Hippocampal formation (tissue), 2 donors: ENCODE measurements at places on chromosomes 2 and 18.
A peak's percentile ranks its signal among the peaks of the same experiment; 100 is the strongest.

- no peak for DNase-seq
These were observed 54.5 kb downstream of the MEIS1 start for GRCh38 chr2:66489436-66489835.

DNA sequence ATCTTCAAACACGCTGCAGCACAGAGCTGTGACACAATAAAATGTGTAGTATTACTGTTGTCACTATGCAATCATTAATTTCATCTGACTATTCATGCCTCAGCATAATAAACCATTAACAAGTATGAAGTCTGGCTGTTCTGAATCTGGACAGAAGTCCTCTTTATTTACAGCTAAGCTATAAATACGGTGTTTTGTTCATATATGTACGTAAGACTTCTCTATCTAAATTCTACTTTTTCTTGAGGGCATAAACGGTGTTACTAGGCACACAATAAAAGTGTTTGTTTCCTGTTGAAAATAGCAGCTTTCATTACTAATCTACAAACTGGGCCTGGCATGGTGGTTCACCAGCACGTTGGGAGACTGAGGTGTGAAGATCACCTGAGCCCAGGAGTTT is 443.8 kb downstream of the NCKAP5 start:
- DNase-seq: no peak

DNA sequence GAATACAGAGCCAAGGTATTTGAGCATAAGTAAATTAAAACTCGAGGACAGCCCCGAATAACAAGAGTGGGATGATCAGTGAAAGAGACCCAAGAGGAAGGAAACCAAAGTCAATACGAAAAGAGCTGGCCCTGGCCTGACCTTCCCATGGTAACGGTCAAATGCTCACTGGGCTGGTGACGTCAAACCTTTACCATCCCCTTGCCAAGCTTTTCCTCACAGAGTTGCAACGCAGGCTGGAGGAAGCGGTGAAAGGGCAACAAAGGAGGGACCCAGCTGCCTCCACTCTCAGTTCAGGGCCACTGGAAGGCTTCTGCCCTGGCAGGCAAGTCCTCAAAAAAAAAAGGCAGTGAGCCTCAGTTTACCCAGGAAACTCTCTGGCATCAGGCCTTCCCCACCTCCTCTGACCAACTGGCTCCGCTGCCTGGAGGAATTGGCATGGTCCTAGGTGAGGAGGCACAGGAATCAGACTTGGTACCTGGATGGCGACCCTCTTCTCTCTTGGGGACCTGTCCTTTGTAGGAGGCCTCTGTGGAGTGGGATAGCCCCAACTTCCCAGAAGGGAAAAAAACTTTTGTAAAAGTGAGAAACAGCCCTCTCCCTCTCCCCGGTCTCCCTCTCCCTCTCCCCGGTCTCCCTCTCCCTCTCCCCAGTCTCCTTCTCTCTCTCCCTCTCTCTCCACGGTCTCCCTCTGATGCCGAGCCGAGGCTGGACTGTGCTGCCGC is 212.4 kb downstream of the ANAPC1 start:
- DNase-seq: no peak

DNA sequence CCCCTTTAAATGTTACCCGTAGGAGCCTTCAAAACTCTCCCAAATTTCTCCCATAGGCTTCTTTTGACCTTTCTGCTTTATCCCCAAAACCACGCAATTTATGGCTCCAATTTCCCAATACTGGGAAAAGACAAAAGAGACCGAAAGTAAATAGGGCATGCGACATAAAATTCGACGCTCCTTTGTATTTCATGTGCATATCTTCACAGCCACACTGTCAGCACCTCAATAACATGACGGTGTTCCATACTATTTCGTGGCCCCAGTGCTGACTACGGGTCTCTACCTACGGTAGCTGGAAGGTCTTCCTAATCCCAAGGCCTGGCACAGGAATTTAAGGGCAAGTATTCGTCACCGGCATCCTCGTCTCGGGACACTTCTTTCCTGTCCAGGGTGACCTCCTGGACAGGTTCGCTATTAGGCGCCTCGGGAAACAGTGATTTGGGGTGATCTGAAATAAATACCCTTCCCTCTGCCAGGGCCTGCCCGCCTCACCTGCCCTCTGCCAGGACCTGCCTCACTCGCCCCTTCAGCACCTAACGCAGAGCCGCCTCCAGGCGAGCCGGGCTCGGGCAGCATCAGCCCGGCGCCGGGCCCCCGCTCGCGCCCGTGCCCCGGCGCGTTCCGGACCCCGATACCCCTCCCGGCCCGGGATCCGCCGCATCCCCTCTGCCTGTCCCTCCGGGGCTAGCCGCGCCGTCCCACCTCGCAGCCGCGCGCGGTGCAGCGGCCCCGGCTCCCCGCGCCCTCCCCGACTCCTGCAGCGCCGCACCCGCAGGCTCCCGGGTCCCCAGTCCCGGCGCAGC is 680 bp downstream of the DTNB start:
- DNase-seq: no peak

DNA sequence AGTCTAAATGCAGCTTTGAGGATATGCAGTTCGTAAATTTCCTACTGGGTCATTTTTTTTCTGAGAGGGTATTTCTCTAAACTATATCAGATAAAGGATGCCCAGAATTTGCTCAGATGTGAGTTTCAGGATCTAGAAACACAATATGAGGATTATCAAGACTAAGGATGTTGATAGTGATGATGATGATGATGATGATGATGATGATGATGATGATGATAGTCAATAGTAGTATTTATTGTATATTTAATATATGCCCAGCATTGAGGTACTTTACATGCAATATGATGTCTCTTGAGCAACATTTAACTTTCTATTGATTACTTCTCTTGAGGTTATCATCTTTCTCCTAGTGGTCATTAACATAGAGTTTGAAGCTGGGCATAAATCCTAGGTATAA is 222.1 kb upstream of the NRP2 start:
- no peak for DNase-seq

GRCh38 chr18:48073211-48073930 is 142.9 kb upstream of the SMAD2 start:
- no peak for DNase-seq

DNA sequence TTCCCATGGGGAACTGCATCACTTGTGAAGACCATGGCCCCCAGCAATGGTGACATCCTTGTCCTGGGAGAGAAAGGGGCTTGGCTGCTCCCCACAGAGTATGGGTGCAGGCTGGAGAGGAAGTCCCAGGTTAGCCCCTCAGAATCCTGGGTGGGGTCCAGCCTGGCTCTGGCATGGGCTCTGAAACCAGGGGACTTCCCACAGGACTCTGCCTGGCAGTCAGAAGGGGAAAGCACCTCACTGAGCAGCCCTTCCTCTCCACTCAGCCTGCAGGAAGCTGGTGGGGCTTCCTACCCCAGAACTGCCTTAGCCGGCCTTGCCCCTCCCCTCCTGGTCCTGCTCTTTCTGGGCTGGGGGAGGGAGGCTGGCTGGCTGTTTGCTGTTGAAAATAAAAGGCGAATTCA is 3.7 kb downstream of the NEURL3 start:
- no peak for DNase-seq

DNA sequence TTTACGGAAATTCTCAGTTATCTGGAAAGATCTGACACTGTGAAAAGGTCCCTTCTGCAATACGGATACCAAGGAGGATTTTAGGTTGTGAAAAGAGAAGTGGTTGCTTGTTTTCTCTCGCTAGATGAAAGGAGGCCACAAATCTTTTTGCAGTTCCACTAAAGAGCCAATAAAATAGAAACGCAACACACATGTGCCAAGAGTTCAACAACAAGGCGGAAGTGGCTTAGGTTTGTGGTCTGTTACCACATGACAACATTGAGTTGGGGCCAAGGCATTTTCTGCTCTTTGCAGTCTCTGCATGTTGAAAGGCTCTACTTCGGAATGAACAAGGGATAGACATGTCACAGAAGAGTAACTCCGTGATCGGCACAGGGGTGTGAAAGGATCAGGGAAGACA is 115.7 kb upstream of the OSR1 start:
- peak; percentile 2 for DNase-seq

DNA sequence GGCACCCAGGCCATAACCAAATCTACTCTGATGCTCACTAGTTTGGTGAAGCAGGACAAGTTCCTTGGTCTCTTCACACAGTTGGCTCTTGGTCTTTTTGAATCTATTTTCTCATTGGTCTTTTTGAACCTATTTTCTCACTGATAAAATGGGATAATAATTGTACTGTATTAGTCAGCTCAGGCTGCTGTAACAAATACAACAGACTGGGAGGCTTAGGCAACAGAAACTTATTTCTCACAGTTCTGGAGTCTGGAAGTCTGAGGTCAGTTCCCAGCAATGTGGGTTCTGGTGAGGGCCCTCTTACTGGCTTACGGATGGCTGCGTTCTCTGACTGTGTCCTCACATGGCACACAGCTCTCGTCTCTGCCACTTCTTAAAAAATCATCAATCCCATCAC is 63.5 kb downstream of the C1D start:
- DNase-seq: no peak

DNA sequence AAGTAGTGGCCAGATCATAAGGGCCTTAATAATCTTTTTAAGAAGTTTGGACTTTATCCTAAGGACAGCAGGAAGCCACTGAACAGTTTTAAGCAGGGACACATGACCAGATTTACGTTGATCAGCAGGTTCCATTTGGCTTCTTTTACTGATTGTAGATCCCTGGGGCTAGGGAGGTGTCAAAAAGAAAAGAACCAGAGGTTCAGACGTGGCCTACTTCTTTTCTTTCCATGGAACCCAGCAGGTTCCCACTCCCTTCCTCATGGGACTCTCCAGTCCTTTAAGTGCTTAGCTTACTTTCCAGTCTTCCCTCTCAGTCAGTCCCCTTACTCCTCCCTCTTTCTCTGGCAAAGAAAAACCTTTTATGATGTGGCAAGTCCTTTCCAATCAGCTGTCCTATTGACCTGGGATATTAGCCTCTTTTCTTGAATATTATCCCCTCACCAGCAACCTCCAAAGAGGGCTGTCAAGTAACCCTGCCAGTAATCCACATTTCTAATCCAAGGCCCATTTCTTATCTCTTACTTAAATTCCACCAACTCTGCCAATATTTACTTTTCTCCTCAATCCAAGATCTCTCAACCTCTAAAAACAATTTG is 33.5 kb downstream of the NHEJ1 start:
- no peak for DNase-seq

- no peak for DNase-seq
These were observed 61.5 kb downstream of the AGAP1 start for GRCh38 chr2:235555371-235555770.
